ENCODE measurements at places on chromosomes 4 and X.

GRCh38 chr4:140151699-140152012, 2.3 kb downstream of the MAML3 start:
- no peak for DNase-seq

- no peak for DNase-seq
Observed at GRCh38 chr4:119693126-119693525, 64.5 kb upstream of the PDE5A start.

- no peak for DNase-seq
Observed at GRCh38 chr4:65983061-65983460, 312.8 kb upstream of the EPHA5 start.

DNA sequence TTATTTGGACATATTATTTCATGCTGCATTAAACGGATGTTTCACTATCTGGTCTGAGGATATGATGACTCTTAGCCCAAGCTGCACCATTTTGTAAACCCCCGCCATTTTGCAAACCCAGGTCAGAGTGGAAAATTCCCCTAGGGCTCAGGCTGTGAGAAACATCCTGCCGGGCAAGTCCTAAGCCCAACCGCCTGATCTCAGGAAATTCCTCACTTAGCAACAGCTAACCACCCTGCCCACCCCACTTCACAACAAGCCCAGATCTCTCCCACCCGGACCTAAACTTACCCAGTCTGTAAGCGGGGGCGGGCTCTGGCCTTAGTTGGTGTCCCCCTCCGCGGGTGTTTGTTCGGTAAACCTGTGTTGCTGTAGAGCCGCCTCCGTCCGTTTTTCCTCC, 2747.1 kb downstream of the PCDH7 start:
- no peak for DNase-seq

DNA sequence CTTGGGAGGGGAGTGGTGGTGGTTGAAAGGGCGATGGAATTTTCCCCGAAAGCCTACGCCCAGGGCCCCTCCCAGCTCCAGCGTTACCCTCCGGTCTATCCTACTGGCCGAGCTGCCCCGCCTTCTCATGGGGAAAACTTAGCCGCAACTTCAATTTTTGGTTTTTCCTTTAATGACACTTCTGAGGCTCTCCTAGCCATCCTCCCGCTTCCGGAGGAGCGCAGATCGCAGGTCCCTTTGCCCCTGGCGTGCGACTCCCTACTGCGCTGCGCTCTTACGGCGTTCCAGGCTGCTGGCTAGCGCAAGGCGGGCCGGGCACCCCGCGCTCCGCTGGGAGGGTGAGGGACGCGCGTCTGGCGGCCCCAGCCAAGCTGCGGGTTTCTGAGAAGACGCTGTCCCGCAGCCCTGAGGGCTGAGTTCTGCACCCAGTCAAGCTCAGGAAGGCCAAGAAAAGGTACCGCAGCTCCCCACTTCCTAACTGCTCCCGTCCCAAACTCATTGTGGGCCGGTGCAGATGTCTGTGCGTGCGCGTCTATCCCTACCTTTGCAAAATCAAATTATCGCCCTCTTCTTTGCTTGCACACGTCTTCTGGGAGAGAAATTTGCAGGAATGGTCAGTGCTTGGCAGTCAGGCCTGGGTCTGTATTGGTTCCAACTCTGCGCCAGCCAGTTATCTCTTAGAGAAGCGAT, 533 bp downstream of the IL15 start:
- peak; percentile 6 for DNase-seq

DNA sequence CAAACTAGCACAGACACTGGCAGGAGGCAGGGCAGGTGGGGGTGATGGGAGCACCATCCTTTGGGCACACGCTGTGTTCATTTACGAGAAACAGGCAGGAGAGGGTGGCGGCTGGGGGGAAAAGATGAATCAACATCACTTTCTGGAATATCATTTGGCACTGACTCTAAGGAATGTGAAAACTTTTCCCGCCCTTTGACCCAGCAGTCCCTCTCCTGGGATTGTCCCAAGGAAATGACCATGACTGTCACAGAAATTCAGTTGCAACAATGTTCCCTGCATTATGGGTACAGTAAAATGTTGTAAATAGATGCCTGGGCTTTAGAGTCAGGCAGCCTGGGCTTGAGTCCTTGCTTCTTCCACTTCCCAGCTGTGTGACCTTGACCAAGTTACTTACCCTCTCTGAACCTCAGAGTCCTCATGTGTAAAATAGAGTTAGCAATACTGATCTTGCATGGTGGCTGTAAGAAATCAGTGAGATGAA, 58.6 kb downstream of the ABLIM2 start:
- no peak for DNase-seq
